ENCODE measurements at places on chromosomes 16 and 17.

GRCh38 chr16:17552351-17552750, 81.6 kb upstream of the XYLT1 start:
- DNase-seq = no peak

DNA sequence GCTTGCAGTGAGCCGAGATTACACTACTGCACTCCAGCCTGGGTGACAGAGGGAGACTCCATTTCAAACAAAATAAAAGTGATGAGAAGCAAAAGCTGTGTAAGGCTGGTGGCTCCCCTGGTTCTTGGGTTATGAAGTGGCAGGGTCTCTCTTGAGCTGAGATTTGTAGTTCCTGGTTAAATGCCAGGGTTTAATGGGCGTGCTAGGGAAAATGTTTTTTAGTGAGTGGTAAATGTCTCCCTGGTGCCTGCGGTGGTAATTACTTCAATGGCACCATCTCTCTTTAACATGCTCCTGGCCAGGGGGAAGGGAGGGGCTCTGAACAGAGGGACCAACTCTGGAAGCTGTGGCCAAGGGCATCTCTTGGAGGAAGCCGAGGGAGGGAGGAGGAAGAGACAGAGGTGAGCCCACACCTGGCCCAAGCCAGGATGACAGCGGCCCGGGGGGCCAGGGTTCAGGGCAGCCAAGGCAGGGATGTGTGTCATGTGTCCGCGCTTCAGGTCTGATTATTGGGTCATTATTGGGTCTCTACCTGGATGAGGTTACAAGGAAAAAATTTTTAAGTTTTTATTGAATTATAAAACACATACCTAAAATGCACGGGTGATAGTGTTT, 17.8 kb upstream of the RPL38 start:
- no peak for DNase-seq

- DNase-seq = peak; percentile 92
These were observed 5.4 kb downstream of the NAT9 start for GRCh38 chr17:74770498-74771318.

GRCh38 chr16:57624806-57625500, 3.5 kb upstream of the ADGRG1 start:
- DNase-seq = no peak

DNA sequence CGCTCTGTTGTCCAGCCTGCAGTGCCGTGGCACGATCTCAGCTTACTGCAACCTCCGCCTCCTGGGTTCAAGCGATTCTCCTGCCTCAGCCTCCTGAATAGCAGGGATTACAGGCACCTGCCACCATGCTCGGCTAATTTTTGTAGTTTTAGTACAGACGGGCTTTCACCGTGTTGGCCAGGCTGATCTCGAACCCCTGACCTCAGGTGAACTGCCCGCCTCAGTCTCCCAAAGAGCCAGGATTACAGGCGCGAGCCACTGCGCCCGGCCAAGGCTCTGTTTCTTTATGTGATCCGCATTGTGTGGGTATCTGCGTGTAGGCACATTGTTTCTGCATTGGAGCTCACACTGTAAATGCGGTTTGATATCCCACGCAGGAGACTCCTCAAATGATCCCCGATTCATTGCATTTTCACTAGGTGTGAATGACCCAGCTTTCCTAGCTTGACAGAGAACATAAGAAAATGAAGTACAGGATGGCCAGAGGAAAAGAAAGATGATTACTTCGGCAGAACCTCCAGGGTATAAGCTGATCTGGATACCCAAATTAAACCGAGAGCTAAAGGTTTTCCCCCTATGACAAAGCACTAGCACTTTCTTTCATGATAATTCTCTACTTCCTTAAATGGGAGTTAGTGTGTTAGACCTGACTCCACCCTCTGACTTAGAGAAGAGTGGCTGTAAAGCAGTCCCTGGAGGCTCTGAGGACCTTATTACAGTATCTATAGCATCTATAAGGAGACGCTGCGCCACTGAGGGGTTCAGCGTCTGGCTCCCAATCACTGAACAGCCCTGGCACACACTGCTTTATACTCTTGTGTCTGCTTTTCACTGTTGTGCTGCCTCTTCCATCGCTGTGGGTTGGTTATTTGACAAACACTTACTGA, 17.3 kb downstream of the COTL1 start:
- no peak for DNase-seq

DNA sequence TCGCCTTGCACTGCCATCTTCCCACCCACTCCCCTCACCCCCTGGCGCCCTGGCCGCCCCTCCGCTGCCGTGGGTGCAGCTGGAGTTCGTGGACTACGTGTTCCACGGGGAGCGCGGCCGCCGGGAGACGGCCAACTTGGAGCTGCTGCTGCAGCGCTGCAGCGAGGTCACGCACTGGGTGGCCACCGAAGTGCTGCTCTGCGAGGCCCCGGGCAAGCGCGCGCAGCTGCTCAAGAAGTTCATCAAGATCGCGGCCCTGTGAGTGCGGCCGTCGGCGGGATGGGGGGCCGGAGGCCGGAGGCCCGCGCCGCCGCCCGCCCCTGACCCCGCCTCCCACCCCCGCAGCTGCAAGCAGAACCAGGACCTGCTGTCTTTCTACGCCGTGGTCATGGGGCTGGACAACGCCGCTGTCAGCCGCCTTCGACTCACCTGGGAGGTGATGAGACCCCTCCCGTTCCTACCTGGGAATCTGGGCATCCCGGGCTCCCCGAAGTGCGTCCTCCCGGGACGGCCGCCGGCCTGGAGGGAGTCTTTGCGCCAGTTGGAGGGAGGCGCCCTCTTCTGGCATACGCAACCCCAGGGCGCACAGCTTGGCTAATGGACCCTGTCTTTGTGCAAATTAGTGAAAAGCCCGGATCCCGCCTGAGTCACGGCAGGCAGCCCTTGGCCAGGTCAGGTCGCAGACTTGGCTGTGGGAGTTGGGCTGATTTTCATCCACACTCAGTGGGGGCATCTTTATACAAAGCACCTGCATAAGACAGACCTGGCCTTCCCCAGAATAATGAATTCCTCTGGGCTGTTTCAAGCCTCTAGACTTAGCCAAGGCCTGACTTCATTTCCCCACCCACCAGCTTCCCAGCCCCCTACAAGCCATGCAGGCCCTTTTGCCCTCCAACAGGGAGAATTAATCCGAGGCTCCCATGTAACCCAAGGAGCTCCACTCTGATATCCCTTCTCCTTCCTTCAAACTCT, 14.3 kb downstream of the RAPGEFL1 start:
- peak; percentile 90 for DNase-seq

DNA sequence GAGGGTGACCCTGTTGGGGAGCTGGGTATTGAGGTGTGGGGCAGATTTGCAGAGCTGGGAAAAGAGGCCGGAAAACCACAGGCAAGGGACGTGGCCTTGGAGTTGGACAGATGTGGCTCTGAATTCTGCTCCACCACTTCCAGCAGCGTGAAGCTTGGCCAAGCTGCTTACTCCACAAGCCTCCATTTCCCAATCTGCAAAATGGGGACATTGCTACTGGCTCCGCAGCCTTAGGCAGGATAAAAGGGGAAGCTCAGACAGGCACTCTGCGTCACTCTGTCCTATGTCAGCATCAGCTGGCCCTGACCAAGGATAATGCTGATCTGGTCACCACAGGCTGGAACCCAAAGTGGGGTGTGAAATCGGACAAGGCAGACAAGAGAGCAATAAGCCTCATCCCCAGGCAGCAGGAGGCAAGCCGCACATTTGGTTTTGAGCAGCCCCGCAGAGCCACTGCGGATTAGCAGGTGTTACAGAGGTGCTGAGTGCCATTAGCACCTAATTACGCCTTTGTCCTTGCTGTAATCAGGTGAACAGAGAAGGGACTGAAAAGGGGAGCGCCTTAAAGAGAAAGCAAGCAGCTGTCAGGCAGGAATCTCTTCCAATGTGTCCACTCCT, 54.8 kb downstream of the SDK2 start:
- DNase-seq = no peak

GRCh38 chr16:46976550-46976949, 3.1 kb upstream of the DNAJA2 start:
- DNase-seq = no peak

- DNase-seq = no peak
These were observed 51.6 kb upstream of the LYRM9 start for GRCh38 chr17:27944546-27945332.
